Nephron progenitor cell (in vitro differentiated cells): ENCODE measurements at places on chromosomes 1 and 21.

GRCh38 chr1:216499581-216500272, 76.5 kb upstream of the USH2A start:
- no peak for DNase-seq
- H3K4me1 ChIP-seq, result peaks cover 31% of the 10 kb centered on the region
- H3K36me3 ChIP-seq, result no peaks in the 10 kb centered on the region
- H3K4me3 ChIP-seq, result no peak overlapping the region
- no peak overlapping the region for H3K27ac ChIP-seq
- no peaks in the 10 kb centered on the region for H3K27me3 ChIP-seq

DNA sequence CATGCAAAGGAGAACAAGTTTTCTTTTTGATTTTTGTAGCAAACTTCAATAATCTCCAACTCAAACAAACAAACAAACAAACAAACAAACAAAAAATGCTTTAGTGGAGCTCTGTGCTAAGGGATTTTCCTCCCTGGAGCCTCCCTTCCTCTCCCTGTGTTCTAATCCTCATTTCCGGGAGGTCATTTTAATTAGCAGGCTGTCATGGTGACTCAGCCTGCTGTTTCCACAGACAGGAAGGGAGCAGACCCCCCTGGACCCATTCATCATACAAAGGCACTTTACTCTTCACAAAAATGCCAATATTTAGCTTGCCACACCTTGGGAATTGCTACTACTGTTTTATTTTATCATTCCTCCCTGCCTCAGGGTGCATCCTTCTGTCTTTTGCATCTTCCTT, 61.0 kb upstream of the SPATA6 start:
- no peak overlapping the region for H3K4me3 ChIP-seq
- DNase-seq, result no peak
- H3K4me1 ChIP-seq, result no peaks in the 10 kb centered on the region

DNA sequence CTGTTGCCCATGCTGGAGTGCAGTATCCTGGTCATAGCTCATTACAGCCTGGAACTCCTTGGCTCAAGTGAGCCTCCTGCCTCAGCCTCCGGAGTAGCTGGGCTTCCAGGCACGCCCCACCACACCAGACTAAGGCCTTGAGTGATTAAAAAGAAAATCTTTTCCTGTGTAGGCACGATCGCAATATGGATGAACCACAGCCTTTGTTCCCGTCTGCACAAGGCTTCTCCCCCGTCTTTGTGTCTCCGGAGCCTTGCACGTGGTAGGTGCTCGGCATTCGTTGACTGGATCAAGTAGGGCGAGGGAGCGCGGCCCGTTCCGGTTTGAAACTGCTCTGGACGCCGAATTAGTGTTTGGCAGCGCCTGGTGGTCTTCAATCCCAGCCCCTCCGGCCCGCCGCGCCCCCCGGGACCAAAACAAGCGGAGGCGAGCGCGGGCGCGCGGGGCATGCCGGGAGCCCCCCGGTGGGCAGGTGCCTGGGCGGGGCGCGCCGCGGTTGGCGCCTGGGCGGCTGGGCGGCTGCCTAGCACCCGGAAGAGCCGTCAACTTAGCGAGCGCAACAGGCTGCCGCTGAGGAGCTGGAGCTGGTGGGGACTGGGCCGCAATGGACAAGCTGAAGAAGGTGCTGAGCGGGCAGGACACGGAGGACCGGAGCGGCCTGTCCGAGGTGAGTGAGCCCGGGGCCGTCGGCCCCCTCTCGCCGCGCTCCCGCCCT, at the start of gene SFT2D2:
Gene SFT2D2 (plus strand): TSS at position 529 of the 715 bp plus-strand sequence. CDS start 76 bp downstream, at position 605.
- DNase-seq, result peak; percentile 72
- peaks cover 4% of the 10 kb centered on the region for H3K27me3 ChIP-seq
- peak within 1 kb of the TSS; percentile 92 for H3K4me3 ChIP-seq
- peaks cover 51% of the 10 kb centered on the region for H3K4me1 ChIP-seq
- peak within 1 kb of the TSS; percentile 93 for H3K27ac ChIP-seq

DNA sequence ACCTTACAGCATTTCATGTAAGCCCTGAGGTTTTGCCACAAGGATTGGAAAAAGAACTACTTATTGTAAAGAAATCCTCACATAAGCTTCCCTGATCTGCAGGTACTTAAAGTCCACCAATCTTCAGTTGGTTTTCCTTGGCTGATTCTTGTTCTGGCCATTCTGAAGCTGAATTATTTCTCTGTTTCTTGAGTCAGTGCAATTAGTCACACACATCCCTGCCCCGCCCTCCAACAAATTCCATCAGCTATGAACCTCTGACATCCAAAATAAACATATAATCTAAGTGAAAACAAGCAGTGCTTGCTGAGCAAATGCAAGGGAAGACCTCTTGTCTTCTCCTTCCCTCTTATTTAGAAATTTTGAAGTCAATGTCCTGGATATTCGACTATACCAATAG, 8.2 kb upstream of the FNDC7 start:
- peaks cover 20% of the 10 kb centered on the region for H3K27me3 ChIP-seq
- H3K4me1 ChIP-seq, result no peaks in the 10 kb centered on the region
- H3K4me3 ChIP-seq, result no peak overlapping the region

DNA sequence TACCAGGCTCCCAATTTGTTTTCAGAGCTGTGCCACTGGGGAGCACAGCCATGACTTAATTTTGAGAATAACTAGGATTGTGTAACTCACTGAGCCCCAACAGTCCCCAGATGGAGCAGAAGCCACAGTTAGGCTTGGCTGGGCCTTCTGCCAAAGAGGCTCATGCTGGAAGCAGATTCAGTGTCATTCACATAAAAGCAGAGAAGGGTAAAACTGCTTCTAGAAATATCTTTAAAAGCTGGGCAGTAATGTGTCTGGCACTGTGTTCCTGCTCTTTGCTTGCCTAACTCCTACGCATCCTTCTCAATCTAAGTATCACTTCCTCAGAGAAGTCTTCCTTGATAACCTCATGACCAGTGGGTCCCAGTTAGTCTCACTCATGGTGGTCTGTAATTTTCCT, 20.3 kb downstream of the STK40 start:
- H3K36me3 ChIP-seq, result peaks cover 19% of the 10 kb centered on the region
- H3K27ac ChIP-seq, result peak overlapping the region; percentile 96
- H3K27me3 ChIP-seq, result peaks cover 3% of the 10 kb centered on the region
- DNase-seq, result no peak

DNA sequence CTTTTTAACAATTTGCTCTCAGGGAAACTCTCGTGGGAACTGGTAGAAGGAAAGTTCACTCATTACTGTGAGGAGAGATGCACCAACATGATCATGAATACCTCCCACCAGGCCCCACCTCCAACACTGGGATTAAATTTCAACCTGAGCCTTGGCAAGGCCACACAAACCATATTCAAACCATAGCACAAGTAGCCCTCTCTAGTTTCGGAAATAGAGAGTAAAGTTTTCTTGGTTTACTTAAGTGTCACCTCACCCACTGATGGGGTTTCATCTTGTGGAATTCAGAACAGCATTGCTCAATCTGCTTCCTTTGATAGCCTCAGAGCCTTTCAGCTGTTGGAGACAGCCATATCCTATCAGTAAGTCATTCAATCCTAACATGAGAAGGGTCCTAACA, 25.5 kb upstream of the CCSAP start:
- peaks cover 23% of the 10 kb centered on the region for H3K27me3 ChIP-seq

DNA sequence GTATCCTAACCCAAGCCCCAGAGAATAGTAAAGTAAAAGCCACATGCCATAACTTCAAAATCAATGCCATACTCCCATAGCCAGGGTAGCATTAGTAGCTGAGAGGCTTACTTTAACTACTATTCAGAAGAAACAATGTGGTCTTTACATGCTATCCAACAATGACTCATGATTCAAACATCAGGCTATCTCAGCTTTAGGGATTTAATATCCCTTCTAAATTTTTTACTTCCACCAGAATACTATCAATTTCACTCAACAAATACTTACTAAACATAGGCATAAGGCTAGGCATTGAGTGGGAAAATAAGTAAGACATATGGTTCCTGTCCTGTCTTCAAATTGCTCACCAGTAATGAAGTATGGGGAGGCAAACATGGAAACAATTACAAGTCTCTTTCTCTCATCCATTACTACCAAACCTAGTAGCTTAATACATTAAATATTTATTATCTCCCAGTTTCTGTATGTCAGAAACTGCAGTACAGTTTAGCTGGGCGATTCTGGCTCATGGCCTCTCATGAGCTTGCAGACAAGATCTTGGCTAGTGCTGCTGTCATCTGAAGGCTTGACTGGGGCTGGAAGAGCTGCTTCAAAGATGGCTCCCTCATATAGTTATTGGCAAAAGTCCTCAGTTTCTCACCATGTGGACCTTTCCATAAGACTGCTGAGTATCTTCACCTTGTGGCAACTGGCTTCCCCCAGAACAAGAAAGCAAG, 30.7 kb downstream of the EVI5 start:
- DNase-seq, result no peak
- peaks cover 17% of the 10 kb centered on the region for H3K36me3 ChIP-seq
- H3K27ac ChIP-seq, result no peak overlapping the region
- H3K27me3 ChIP-seq, result no peaks in the 10 kb centered on the region
- H3K4me3 ChIP-seq, result no peak overlapping the region

DNA sequence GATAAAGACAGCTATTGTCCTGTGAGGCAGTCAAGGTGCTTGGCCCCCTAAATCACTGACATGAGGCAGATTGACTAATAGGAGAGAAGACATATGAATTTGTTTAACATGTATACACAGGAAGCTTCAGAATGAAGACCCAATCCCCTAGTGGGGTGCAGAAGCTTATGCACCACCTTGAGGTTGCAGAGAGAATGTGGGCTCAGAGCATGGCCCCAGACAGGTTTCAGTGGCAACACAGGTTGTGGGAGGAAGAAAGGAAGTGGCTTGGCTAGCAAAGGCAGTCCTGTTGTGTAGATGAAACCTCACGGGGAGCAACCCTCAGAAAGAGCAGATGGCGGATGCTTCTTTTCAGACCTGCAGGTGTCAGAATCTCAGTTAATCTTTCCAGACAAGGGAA, 37.0 kb upstream of the PARP1 start:
- H3K27me3 ChIP-seq, result peaks cover 16% of the 10 kb centered on the region
- H3K4me3 ChIP-seq, result no peak overlapping the region
- no peak overlapping the region for H3K27ac ChIP-seq

- peaks cover 12% of the 10 kb centered on the region for H3K27me3 ChIP-seq
- peaks cover 63% of the 10 kb centered on the region for H3K4me1 ChIP-seq
- peak overlapping the region; percentile 63 for H3K27ac ChIP-seq
- no peaks in the 10 kb centered on the region for H3K36me3 ChIP-seq
- DNase-seq, result no peak
- H3K4me3 ChIP-seq, result no peak overlapping the region
Measured at GRCh38 chr1:24348196-24348595, 29.0 kb downstream of the GRHL3 start.

GRCh38 chr1:169858467-169858866, 35.2 kb downstream of the SCYL3 start:
- no peaks in the 10 kb centered on the region for H3K4me1 ChIP-seq
- no peak overlapping the region for H3K27ac ChIP-seq
- DNase-seq, result no peak
- peaks cover 55% of the 10 kb centered on the region for H3K36me3 ChIP-seq

DNA sequence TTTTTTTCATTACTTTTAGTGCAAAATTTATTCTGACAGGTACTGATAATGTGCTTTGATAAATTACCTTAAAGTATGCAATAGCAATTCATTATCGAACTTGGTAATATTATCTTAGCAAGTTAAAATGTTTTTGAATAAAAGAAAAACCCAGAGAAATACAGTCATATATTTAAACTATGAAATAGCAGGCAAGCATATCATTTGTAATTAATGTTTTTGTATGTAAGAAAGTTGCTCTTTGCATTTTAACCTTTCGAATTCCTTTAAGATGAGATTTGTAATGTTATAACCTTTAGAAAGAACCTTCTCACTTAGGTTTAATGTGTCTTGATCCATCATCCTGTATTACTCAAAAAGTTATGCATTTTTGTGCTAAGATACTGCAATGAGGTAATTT, 585.6 kb downstream of the PTBP2 start:
- H3K27ac ChIP-seq, result no peak overlapping the region
- no peak overlapping the region for H3K4me3 ChIP-seq
- no peak for DNase-seq
- no peaks in the 10 kb centered on the region for H3K36me3 ChIP-seq
- no peaks in the 10 kb centered on the region for H3K4me1 ChIP-seq
- H3K27me3 ChIP-seq, result peaks cover 3% of the 10 kb centered on the region

DNA sequence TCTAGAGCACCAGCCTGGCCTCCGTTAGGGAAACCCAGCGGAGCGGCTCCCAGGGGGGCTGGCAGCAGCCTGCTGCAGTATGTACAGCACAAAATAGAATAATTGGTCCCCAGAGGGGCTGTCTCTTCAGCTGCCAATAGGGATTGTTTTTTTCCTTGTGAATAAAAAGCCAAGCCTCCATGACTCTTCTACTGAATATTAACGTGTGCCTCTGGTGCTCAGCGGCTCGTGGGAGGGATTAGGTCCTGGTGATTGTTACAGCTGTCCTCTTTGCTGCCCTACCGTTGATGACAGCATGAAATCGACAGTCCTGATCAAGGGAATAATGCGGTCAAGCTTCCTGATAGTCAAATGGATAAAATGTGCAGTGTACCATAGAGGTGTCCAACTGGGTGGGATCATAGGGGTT, 190.7 kb upstream of the RUNX1 start:
- DNase-seq, result peak; percentile 43
- H3K36me3 ChIP-seq, result no peaks in the 10 kb centered on the region
- peaks cover 12% of the 10 kb centered on the region for H3K27me3 ChIP-seq
- H3K4me3 ChIP-seq, result no peak overlapping the region
- H3K4me1 ChIP-seq, result peaks cover 13% of the 10 kb centered on the region

DNA sequence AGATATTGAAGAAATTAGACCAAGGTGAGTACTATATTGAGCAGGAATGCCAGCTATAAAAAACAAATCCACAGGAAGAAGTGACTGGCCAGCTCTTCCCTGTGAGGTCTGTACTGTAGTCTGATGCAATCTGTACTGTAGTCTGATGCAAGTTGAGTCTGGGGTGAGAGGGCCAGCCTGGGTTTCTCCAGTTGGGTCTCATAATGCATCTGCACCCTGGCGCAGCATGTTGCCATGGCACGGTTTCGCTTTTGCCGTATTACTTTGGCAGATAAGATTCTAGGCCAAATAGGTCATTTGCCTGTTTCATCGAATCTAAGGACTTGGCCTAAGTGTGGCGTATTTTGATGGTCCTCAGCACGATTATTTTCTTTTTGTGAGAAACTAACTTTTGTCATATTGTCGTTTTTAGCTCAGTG, 24.4 kb upstream of the PGD start:
- no peak overlapping the region for H3K4me3 ChIP-seq
- H3K27ac ChIP-seq, result no peak overlapping the region
- H3K36me3 ChIP-seq, result peaks cover 43% of the 10 kb centered on the region
- no peaks in the 10 kb centered on the region for H3K4me1 ChIP-seq

- peaks cover 46% of the 10 kb centered on the region for H3K27me3 ChIP-seq
- peaks cover 9% of the 10 kb centered on the region for H3K4me1 ChIP-seq
- no peak overlapping the region for H3K4me3 ChIP-seq
- H3K27ac ChIP-seq, result no peak overlapping the region
Measured at GRCh38 chr1:30473922-30474817, 249.2 kb downstream of the MATN1 start.

- H3K36me3 ChIP-seq, result peaks cover 44% of the 10 kb centered on the region
- H3K27me3 ChIP-seq, result peaks cover 3% of the 10 kb centered on the region
- DNase-seq, result no peak
- H3K27ac ChIP-seq, result no peak overlapping the region
- no peak overlapping the region for H3K4me3 ChIP-seq
Measured at GRCh38 chr1:153860285-153860684, 62.5 kb downstream of the GATAD2B start.
